NCI-H460 (cell line): ENCODE measurements at places on chromosomes 16 and 17. TPM values are rescaled to one million over a fixed set of nuclear protein-coding genes. Genes with fewer than 3 reads are reported as not detected.

The TP53TG3C gene
- not detected in 2 replicates for total RNA-seq

The CD300LG gene
- not detected in 2 replicates for total RNA-seq

The RHBDL3 gene
- total RNA-seq, result 0.25 and 0.43 TPM in 2 replicates

The SULT1A4 gene
- total RNA-seq, result 12.8 and 15.8 TPM in 2 replicates

The KRT20 gene
- total RNA-seq, result not detected in 2 replicates

The HID1 gene
- 5.0 and 8.2 TPM in 2 replicates for total RNA-seq
